Neuronal stem cell (in vitro differentiated cells): ENCODE measurements at places on chromosomes 3 and 15.

- peak; percentile 31 for DNase-seq
These were observed 34.8 kb downstream of the UBE2E1 start for GRCh38 chr3:23840521-23840920.

GRCh38 chr15:39584662-39585388 is 3.9 kb downstream of the THBS1 start:
- DNase-seq, result no peak

DNA sequence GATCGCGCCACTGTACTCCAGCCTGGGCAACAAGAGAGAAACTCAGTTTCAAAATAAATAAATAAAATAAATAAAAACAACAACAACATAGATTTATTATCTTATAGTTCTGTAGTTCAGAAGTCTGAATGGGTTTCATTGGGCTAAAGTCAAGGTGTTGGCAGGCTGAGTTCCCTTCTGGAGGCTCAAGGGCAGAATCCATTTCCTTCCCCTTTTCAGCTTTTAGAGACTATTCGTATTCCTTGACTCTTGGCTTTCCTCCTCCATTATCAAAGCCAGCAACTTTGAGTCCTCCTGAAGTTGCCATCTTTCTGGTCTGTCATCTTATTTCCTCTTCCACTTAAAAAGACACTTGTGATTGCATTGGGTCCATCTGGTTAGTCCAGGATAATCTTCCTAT is 12.1 kb downstream of the BLM start:
- no peak for DNase-seq

- DNase-seq, result no peak
These were observed 4.5 kb upstream of the POPDC2 start for GRCh38 chr3:119664850-119665379.

GRCh38 chr3:96537165-96537564 is 277.2 kb upstream of the EPHA6 start:
- DNase-seq, result no peak

DNA sequence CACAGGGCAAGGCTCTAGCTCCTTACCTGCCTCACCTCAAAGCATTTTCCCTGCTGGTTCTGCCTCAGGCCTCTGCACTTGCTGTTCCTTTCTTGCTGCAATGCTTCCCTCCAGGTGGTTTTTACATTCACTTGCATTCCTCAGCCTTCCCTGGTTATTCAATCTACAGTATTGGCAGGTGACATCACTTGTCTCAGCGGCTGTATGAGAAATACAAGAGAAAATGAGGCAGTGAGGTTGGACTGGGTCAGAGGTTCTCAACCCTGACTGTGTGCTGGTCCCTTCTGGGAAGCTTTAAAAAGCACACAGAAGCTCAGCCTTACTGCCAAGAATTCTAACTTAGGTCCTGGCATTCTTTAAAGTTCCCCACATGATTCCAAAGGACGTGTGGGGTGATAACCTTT is 26.7 kb downstream of the SIAH2 start:
- DNase-seq, result no peak

- DNase-seq, result no peak
These were observed 98.6 kb downstream of the MYRIP start for GRCh38 chr3:39907981-39908380.

- DNase-seq, result no peak
These were observed 39.4 kb downstream of the DNAJB8 start for GRCh38 chr3:128427175-128427857.

DNA sequence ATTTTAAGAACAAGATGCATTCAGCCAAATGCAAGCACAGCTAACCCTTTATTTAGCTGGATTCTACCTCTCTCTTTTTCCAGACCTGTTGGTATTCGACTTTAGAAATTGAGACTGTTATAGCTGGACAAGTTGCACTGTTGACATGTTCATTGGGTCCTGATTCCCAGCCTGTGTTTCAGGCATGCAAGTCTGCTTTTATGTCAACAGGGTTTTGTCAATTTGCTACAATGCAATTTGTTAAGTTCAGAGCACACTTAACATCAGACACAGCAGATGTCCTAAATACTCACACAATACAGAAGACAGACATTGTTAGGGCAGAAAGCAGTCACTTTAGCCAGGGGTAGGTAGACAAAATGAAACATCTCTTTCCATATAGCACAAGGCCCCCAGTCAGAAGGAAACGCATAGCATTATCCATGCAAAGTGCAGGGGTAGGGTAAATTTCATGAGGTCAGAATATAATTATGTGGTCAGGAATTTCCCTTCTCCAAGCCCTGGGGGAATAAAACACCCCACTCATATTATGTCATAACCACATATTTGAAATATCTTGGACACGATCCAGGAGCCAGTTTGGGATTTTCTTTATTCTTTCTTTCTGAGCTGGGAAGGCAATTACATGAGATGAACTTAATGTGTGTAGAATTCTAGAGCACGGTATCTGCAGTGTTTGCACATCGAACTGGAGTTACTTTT is 504.1 kb downstream of the NTRK3 start:
- DNase-seq, result no peak

GRCh38 chr15:70244978-70245542 is 147.3 kb upstream of the TLE3 start:
- no peak for DNase-seq

DNA sequence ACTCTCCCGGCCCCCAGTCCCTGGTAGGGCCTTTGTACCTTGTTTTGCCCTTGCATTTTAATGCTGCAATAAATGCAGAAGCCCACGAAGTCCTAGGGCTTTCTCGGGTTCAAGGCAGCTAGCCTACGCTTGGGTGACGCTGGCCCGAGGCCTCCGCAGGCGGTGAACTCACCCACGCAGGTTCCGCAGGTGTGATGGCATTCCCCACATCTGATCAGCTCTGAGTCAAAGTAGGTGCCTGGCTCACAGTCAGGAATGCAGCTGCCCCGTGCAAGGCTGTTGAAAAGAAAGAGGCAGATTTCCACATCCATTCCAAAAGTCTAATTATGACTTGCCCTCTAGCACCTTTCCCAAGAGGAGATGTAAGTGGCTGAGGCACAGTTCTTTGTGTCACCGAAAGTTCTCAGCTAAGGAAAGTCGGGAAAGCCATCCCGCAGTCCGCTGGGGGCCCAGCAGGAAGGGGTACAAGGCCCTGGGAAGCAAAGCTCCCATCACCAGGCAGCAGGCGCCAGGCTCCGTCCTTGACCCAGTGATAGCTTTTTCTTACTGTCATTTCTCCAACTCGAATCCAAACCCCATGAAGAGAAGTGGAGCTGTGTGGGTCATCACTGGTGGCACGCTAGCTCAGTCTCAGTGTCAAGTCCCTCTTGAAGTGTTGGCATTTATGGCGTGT is 23.2 kb upstream of the SNRPA1 start:
- no peak for DNase-seq

GRCh38 chr3:102593812-102594602 is 159.2 kb downstream of the ZPLD1 start:
- no peak for DNase-seq

GRCh38 chr3:129950318-129951046 is 24.0 kb upstream of the TRH start:
- DNase-seq, result no peak

DNA sequence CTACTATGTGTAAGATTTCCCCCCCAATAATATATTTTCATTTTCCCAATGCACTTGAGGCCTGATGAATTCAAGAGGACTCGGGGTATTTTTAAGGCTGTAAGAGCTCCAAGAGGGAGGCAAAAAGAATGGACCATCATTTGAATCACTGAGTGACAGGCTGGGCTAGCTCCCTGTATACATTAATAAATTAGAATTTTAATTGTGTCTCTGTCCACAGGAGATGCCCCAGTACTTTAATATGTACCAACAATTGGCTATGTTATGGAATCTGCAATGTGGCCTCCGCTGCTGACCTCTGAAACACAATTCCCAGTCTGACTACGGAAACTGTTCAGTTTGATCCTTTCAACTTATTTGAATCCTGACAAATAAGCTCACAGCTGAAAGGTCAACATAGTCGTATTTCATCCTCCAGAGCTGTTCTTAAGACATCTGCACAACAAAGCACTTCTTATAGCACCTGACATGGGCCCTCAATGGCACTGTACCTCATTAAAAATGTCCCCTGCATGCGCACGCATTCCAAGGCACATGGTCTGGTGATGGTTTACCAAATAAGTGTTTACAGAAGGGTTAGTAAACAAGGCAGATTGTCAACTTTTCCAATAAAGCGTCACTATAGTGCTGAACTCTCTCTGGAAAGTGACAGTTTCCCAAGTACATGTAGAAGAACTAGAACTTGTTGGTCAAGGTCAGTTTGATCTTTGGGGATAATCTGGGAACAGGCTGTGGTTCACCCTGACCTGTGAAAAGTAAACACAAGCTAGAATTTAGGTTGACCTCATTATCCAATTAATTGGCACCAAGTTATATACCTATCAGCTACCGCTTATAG is 472.9 kb downstream of the FOXP1 start:
- no peak for DNase-seq

- DNase-seq, result no peak
These were observed 113.4 kb downstream of the PLCH1 start for GRCh38 chr3:155631323-155632019.

GRCh38 chr3:171874879-171875278 is 31.7 kb downstream of the TMEM212 start:
- DNase-seq, result no peak

DNA sequence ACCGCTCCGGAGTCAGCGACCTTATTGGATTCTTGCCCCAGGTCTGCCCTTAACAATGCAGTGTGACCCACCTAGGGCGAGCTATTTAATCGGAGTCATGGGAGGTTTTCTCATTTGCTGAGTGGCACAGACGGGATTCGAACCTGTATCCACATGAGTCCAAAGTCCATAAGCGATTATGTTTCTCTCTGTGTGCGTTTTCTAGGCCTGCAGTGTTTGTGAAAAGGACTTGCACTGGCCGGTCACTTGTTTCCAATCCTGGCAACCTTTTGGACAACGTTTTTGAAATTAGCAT is 691 bp upstream of the HDGFL3 start:
- DNase-seq, result no peak

- DNase-seq, result no peak
These were observed 4.0 kb upstream of the ITGA11 start for GRCh38 chr15:68435966-68436365.

- DNase-seq, result no peak
These were observed 15.8 kb downstream of the IQSEC1 start for GRCh38 chr3:13057282-13058040.

- DNase-seq, result no peak
These were observed 33.5 kb downstream of the PLXNA1 start for GRCh38 chr3:127016461-127016860.

- no peak for DNase-seq
These were observed 384.4 kb upstream of the ARPP21 start for GRCh38 chr3:35254917-35255316.

GRCh38 chr15:92050220-92050898 is 196.9 kb downstream of the SLCO3A1 start:
- DNase-seq, result no peak

DNA sequence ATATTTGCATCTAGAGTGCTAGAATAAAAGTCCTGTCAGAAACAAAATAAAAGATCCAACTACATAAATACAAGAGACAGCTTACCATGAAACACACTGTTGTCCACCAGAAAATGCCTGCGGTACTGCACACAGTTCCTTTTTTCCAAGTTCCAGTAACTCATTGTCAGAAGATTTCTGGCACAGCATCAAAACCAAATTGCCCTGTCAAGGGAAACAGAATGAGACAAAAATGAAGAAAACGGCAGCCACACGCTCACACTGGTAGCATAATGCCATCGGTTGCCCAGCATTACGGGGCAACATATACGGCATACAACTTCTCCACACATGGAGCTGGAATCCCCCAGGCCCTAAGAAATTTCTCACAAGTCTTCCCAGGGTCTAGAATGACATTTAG is 40.8 kb downstream of the PLCH1 start:
- DNase-seq, result no peak

- no peak for DNase-seq
These were observed 44.6 kb downstream of the EEFSEC start for GRCh38 chr3:128197855-128198254.

GRCh38 chr3:149170672-149171071 is 41.2 kb downstream of the HPS3 start:
- no peak for DNase-seq
